ENCODE measurements at places on chromosomes 11 and 22.

GRCh38 chr11:36233204-36233603 is 56.0 kb downstream of the COMMD9 start:
- peak; percentile 79 for ATAC-seq

GRCh38 chr22:28031383-28031922 is 112.4 kb upstream of the PITPNB start:
- no peak for ATAC-seq

DNA sequence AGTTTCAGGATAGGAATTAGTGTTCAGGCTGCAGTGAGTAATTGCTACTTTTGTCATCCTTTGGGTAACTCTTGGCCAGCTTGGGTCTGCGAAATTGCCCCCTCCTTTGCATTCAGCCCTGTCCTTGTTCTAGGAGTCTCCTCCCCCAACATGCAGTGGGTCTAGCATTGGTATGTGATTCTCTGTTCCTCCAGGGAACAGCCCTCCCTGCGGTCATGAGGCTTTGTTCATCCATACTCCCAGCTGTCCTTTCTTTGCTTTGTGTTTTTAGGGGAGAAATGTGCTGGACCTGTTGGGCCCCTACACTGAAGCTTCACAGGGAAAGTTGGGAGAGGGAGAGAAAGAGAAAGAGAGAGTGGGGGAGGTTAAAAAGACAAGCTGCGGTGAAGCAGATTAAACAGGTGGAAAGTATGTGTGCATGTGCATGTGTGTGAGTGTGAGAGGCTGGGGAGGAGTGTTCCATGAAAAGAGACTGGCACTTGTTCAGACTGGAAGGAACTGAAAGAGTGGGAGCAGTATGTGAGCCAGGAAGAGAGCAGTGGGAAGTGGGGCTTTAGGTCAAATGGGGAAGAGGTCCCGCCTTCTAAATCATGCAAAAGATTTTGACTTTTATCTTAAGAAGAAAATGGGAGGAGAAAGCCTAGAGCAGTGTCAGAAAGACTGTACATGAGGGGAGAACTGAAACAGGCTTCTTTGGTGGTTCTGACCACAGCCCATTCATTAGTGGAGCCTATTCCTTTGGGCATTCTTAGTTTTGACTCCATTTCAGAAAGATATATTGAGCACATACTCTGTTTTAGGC is 17.9 kb upstream of the SESN3 start:
- ATAC-seq, result peak; percentile 74

DNA sequence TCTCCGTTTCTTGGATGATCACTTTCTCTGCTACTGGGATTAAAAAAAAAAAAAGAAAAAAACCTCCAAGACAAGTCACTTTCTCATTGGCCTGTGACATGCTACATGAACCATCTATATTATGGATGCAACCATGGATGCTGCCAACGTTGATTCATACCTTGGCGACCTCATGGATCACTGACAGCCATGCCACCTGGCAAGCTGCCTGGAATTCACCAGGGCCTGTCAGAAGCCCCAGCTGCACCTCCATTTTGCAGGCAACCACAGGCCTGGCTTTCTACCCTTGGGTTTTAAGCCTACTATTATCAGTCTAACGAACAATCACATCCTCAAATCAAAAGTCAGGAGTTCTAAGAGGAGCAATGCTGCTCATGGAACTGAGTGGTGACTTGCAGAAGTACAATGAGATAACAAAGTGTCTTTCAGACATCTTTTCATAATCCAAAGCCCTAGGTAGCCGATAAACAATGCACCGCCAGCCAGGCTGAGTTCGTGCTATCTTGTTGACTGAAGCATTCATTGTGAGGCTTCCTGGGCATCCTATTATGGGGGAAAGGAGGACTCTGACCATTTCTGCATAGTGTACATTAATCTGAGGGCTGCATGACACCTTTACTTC is 48.0 kb upstream of the CADM1 start:
- no peak for ATAC-seq

DNA sequence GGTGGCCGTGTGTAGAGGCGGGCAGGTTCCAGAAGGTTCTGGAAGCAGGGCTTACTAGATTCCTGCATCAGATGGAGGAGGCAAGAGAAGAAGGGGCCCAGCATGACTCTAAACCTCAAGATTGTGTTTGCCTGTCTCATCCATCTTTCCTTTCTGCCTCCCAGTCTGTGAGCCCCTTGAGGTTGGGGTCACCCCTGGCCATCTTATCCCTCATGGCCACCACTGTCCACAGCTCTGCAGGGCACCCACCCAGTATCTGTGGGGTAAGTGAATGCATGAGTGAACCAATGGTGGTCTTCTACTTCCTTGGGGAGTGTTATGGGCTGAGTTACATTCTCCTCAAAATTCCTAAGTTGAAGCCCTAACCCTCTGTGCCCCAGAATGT is 79.3 kb downstream of the MYEOV start:
- no peak for ATAC-seq

GRCh38 chr22:31611061-31611760 is 50.8 kb downstream of the PISD start:
- no peak for ATAC-seq

GRCh38 chr22:20728523-20729190 is 45.3 kb upstream of the SERPIND1 start:
- no peak for ATAC-seq

DNA sequence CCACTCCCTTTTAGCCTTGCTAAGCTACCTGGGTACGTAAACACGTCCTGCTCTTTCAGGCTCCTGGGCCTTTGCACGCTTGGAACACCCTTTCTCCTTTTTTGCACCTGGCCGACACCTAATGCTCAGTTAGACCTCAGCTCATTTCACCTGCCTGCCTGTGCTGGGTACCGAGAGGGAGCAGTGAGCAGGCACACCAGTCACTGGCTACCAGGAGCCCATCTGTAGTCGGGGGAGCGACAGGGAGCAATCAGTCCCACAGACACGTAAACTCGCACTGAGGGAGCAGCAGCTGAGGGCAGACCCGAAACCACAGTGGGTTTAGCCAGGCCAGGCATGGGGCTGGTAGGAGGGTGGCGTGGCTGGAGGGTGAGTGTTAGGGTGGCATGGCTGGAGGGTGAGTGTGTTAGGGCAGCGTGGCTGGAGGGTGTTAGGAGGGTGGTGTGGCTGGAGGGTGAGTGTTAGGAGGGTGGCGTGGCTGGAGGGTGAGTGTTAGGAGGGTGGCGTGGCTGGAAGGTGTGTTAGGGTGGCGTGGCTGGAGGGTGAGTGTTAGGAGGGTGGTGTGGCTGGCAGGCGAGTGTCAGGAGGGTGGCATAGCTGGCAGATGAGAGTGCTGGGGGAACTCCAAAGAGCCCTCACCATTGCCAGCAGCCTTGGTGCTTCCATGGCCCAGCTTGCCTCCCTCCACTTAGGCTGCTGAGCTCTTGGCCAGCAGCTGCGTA is 6.4 kb upstream of the GTSE1 start:
- no peak for ATAC-seq

DNA sequence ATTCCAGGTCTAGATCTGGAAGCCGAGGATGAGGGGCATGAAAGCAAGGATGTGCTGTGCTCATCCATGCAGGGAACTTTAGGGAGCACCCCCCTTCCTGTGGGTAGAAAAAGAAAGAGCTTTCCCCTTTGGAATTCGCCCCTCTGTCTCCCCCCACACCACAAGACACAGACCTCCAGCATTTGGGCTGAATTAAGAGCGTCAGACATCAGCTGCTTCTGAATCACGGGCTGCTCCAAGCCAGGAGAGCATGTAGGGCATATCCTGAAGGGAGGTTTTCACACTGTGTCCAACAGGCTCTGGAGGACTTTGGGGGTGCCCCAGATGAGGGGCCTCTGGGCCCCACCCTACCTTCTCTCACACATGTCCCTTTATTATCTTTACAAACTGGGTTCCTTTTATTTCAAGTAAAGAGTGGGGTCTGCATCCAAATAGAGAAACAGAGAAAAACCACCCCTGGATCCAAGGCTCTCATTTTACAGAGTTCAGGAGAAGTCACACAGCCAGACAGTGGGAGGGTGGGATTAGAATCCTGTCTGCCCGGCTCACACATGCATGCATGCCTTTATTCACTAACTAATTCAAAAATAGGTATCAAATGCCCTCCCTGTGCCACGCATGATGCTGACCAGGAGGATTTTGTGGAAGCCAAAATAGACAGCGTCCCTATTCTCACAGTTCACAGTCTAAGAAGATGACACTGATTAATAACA is 52.8 kb downstream of the LRRC32 start:
- no peak for ATAC-seq

GRCh38 chr11:113274713-113275582 is 39.4 kb upstream of the TTC12 start:
- ATAC-seq, result peak; percentile 82

GRCh38 chr11:76674517-76675400 is 4.2 kb upstream of the LRRC32 start:
- ATAC-seq, result no peak

DNA sequence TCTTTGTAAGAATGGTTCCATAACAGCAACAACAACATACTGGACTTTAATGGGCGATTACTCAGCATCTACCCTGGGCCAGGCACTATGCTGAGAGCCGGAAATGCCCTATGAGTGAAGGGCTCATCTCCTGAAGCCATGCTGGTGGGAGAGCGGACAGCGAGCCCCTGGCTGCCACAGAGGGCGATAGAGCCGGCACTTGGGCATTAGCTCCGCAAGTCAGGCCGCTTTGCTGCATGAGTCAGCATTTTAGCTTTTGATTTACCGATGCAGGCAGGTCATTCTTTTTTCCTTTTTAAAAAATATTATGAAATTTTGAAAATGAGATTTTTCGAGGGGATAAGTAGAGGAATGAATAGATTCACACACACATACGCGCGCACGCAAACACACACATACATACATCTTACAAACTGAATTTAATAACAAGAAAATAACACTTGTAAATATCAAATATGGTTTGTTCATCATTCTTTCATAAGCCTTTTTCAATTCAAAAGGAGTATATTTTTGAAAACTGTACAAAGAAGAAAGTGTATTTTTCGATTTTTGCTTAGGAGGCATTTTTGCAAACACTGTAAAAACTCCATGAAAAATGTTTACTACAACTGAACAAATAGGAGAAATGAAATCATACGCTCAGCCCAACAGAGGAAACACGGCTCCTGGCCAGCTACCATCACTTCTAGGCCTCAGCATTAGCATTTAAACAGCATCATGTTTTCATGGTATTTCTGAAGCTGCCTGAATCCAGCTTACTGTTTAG is 667.3 kb downstream of the OPCML start:
- no peak for ATAC-seq

GRCh38 chr22:30270832-30271231 is 4.2 kb upstream of the OSM start:
- peak; percentile 79 for ATAC-seq

DNA sequence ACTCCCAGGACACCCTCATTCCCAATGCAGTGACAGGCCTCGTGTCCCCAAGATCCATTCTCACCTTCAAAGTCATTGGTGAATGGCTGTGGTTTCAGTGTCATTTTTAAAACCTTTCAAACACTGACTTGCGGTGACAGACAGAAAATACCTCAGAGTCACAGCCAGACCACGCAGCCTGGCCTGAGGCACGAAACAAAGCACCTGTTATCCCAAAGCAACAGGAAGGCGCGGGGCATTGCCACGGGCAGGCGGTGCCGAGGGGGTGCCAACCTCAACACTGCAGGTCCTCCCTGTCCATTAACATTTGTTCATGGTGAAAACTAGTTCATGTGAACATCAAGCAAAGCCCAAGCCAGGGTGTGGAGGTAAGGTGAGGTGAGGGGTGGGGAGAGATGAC is 38.2 kb downstream of the RPUSD4 start:
- ATAC-seq, result no peak

GRCh38 chr11:114596175-114596919 is 761 bp upstream of the NXPE4 start:
- no peak for ATAC-seq

- ATAC-seq, result no peak
These were observed 308.4 kb upstream of the SORL1-AS1 start for GRCh38 chr11:121761186-121761585.

GRCh38 chr11:109511598-109511997 is 89.6 kb downstream of the C11orf87 start:
- no peak for ATAC-seq

DNA sequence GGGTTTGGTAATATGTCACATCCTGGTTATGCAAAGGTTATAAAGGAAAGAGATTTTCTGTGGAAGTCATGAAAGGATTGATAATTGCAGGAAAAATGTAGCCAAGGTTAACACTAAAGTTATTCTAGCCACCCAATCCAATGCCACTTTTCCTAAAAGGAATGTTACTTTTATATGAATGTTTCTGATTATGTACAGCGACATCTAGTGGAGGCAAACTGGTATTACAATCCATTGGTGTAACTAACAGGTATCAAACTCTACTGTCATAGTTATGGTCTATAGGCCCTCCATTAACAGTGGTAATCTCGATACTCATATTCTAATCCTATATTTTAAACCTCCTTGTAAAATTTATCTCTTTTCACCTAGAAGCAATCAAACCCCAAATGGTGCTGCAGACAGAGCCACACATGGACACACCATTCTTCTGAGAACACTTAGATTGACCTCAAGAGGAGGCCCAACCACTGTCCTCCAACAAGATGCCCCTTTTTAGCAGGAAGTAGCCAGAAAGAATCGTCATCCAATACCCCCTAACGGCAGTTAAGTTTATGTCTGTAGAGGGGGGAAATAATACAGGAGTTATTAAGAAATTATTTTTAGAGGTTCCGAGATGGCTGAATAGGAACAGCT is 74.9 kb upstream of the RAG2 start:
- ATAC-seq, result peak; percentile 40

GRCh38 chr22:30747493-30747892 is 52.8 kb downstream of the OSBP2 start:
- no peak for ATAC-seq

DNA sequence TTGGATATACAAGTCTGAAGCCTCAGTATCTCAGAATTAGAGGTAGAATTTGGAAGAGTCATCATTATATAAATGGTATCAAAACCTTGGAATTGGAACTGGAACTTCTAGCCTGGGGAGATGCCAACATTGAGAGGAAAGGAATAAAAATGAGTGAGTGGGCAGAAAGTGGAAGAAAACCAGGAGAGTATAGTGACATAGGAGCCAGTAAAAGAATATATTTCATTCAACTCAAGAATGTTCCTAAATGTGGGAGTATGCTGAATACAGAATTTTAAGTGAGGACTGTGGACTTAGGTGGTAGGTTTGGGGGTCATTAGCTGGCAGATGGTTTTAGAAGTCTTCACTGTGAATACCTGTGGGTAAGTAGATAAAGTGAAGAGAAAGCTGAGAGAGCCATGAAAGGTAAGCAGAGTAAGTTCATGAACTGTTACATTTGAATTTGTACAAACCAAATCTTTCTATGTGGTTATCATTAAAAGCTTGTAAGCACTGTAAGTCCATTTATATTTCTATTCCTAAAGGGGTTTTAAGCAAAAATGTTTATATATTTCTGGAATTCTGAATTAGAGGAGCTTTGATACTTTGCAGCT is 60.2 kb downstream of the PDHX start:
- ATAC-seq, result no peak

- ATAC-seq, result no peak
These were observed 14.3 kb upstream of the ACER3 start for GRCh38 chr11:76846441-76846840.

All from motor neuron (in vitro differentiated cells).